Ascending aorta (tissue), 2 donors: ENCODE measurements at places on chromosomes 5 and 9. TPM values are rescaled to one million over a fixed set of nuclear protein-coding genes. Genes with fewer than 3 reads are reported as not detected.

FAM153A gene
- not detected for total RNA-seq

MAP1B gene
- 1,059 TPM for total RNA-seq

FAM200C gene
- total RNA-seq: not detected

PCDHA9 gene
- not detected for total RNA-seq

SCGB3A2 gene
- total RNA-seq: not detected

S1PR3 gene
- total RNA-seq: 59.3 TPM

TLX3 gene
- total RNA-seq: not detected

HARS2 gene
- 10.7 TPM for total RNA-seq

PLPPR1 gene
- total RNA-seq: not detected

SH3RF2 gene
- total RNA-seq: 50.6 TPM

C6 gene
- 1.9 TPM for total RNA-seq

SH3GL2 gene
- not detected for total RNA-seq

RNF14 gene
- total RNA-seq: 8.8 TPM

FCN1 gene
- not detected for total RNA-seq

GFI1B gene
- not detected for total RNA-seq

TRIO gene
- total RNA-seq: 262 TPM

IL5 gene
- total RNA-seq: not detected

SLC4A9 gene
- total RNA-seq: not detected

SAXO1 gene
- total RNA-seq: 0.11 TPM

CDC20B gene
- total RNA-seq: not detected

STOM gene
- 306 TPM for total RNA-seq

TMED9 gene
- 113 TPM for total RNA-seq

TAF11L4 gene
- not detected for total RNA-seq

CMYA5 gene
- total RNA-seq: 1.2 TPM
